IMR-90 (cell line): ENCODE measurements at places on chromosomes 6 and 20. TPM values are rescaled to one million over a fixed set of nuclear protein-coding genes. Genes with fewer than 3 reads are reported as not detected.
A peak's percentile ranks its signal among the peaks of the same experiment; 100 is the strongest.

DNA sequence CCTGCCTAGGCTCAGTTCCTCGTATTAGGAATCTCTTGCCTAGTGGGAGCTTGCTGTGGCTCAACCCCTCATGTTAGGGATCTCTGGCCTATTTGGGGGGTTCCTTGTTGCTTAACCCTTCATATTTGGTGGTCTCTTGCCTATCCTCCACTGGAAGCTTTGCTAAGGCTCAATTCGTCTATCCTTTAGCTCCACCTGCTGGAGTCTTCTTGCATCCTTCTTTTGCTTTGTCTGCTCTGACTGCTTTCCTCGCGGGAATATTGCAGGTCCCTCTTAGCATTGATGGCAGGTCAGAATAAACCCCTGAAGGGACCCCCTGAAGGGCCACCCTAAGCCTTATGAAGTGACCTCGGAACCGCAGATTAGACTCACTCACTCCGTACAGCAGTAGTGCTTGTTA lies 203.0 kb upstream of the TBX18 start:
- peak; percentile 15 for DNase-seq

DNA sequence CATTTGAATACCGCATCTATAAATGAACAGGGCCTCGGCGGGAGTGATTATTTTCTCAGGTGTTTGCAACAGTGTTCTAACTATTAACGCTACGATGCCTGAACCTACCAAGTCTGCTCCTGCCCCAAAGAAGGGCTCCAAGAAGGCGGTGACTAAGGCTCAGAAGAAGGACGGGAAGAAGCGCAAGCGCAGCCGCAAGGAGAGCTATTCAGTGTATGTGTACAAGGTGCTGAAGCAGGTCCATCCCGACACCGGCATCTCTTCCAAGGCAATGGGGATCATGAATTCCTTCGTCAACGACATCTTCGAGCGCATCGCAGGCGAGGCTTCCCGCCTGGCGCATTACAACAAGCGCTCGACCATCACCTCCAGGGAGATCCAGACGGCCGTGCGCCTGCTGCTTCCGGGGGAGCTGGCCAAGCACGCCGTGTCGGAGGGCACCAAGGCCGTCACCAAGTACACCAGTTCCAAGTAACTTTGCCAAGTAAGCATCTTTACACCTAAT lies 70.9 kb downstream of the HFE start:
- DNase-seq: no peak

GRCh38 chr6:27966044-27966443 lies 9.0 kb downstream of the OR2B6 start:
- DNase-seq: no peak

The RCAN2 gene
- total RNA-seq: 1.3 and 2.2 TPM in 2 replicates
